ENCODE measurements at places on chromosomes 16 and 17.
A peak's percentile ranks its signal among the peaks of the same experiment; 100 is the strongest.

DNA sequence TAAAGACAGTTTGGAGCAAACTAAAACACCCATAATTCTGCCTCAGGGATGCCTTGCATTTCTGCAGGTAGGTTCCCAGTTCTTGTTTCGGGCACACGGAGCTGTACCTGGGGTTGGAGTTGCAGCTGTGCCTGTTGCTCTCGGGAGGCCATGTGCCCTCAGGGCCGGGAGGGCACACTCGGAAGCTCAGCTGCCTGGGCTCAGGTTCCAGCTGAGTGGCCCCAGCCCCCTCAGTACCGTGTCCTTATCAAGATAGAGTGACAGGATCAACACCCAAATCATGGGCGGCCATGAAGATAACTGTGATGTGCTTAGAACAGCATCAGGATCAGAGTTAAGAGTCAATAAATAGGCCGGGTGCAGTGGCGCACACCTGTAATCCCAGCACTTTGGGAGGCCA is 107.9 kb downstream of the SNX29 start:
- DNase-seq = no peak

DNA sequence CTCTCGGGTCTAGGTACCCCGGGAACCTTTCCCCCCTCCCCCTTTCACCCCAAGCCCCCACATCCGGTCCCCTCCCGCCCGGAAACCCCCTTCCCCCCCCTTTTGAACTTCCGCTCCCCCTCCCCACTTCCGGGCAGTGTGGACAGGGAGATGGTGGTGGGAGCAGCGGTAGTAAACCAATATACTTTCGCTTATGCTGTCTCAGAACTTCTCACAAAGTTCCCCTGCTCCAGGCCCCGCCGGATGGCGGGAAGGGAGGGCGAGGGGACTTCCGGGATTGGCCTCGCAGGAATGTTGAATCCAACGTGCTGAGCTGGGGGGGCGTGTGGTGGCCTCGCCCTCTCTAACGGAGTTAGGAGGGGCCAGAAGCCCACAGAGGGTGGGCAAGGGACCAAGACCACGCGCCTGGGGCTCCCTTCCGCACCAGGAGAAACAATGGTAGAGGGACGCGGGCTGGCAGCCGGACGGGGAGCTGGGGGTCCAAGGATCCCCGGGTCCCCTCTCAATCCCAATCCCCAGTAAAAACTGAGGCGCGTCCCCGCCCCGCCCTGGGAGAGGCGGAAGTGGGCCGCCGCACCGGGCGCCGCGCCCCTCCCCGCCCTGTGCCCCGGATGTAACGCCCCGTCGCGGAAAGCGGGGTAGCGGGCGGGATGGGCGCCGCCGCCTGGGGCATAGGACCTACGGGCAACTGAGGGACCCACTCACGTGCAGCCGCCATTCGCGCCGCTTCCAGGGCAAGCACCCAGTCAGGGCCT is 742 bp downstream of the PFN1 start:
- peak; percentile 48 for DNase-seq

DNA sequence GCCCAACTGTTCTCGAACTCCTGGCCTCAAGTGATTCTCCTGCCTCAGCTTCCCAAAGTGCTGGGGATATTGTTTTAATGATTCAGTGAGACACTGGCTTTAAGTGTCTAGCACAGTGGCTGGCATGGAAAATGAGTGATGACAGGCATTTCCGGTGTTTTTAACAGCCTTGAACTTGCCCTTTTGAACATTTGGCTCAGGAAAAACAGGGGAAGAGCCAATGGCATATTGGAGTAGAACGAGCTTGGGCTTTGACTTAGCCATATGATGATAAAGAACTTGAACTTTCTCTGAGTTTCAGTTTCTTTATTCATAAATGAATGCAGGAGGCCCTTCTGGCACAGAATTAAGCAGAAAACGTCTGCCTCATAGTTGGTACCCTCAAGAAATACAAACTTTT is 145.0 kb upstream of the HS3ST4 start:
- no peak for DNase-seq

- DNase-seq = no peak
These were observed 14.1 kb downstream of the KCNJ12 start for GRCh38 chr17:21390294-21390693.

- no peak for DNase-seq
These were observed 29.1 kb downstream of the CDH13 start for GRCh38 chr16:82655720-82656490.

All from NCI-H1105 (cell line).